ENCODE measurements at places on chromosomes 13 and 19. TPM values are rescaled to one million over a fixed set of nuclear protein-coding genes. Genes with fewer than 3 reads are reported as not detected.

DNA sequence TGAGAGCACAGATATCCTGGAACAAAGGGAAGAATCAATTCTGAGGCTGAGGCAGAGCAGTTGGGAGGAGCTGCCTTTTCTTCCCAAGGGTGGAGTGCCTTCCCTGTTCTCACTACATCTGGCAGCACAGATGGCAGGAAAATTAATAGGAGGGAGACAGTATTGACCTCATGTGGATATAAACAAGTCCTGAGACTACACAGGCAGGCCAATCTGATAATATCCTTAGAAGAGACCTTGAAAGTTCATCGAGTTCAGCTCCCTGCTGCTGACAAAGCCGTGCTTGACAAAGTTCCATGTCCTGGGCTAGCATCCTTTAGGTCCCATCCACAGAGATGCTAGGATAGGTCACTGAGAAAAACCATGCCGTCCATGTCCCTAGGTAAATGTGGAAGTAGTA is 1451.5 kb downstream of the EFNB2 start:
- DNase-seq = no peak

GRCh38 chr19:13082192-13083007 is 20.3 kb downstream of the LYL1 start:
- DNase-seq = no peak

GRCh38 chr13:57136093-57136492 is 4.6 kb upstream of the PRR20A start:
- no peak for DNase-seq

DNA sequence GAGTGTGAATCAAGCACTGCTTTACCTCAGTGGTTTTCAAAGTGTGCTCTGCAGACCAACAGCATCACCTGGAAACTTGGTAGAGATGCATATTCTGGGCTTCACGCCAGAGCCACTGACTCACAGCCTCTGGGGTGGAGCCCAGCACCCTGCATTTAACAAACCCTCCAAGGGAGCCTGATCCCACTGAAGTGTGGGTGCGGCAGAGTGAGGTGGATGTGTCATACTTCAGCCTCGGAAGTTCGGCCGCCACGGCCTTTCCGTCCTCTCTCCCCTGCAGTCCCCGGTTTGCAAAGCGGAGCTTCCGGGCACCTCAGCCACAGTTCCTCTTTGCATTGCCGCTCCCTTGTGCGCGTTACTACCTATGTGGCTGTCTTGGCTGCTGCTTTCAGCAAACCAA is 33.3 kb upstream of the MICU2 start:
- DNase-seq = no peak

CNN2 gene
- 101 TPM for total RNA-seq

DNA sequence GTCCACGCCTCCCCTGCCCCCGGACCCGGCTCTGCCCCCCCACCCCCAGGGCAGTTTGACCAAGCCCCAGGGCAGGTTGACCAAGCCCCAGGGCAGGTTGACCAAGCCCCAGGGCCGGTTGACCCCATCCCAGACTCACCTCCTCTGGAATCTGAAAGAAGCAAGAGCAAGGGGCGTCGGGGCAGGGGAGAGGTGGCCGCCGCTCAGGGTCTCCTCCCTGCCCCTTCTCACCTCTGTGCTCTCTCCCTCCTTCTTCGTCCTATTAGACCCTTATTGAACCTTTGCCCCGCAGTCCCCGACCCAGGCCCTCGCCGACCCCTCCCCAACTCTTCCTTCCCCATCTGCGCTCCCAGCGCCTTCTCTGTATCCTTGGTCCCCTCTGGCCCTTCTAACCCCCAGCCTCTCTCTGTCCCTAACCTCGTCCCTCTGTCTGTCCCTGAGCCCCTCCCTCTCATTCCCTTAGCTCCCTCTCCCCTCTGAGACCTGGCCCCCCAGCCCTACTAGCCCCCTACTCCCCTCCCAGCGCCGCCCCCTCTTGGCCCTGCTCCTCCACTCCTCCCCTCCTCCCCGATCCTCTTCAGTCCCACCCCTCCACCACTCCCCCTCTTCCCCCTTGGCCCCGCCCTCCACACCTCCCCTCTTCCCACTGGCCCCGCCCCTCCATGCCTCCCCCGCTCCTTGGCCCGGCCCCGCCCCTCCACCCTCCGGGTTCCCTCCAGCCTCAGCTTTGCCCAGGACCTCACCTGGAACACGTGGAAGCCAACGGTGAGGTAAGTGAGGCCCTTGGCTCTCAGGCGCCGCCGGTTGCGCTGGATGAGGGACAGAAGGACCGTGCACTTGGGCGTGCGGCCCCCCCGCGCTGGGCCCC is 7.6 kb downstream of the CAPN12 start:
- DNase-seq = peak; percentile 39

- DNase-seq = no peak
These were observed 58.7 kb upstream of the KLF5 start for GRCh38 chr13:73000027-73000674.

SYDE1 gene
- total RNA-seq = 11.5 TPM

ZNF534 gene
- total RNA-seq = 0.20 TPM

GRCh38 chr19:15680478-15681322 is 7.8 kb downstream of the CYP4F12 start:
- no peak for DNase-seq

DNA sequence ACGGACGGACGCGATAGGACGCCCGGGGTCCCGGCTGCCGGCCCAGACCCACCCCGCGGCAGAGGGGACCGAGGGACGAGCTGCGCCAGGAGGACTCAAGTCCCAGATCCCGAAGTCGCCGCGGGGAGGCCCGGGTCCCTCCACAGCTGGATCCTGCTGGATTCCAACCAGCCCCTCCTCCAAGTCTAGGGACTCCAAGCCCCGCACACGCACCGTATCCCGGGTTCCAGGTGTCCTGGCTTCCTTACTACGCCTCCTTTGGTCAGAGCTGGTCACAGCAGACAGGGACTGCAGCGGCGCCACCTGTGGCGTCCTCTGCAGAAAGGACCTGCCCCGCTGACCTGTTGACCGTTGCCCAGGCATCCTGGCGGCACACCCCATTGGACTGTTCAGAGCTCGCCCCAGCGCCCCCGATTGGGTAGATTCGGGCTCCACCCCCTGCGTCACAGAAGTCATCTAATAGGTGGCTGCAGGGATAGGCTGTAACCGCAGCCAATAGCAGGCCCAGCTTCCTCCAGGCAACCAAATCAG is 29.0 kb upstream of the ZNF709 start:
- peak; percentile 17 for DNase-seq

ZNF497 gene
- 0.72 TPM for total RNA-seq

RPL18 gene
- total RNA-seq = 577 TPM

All from heart right ventricle (tissue), 16 donors.